ENCODE measurements at places on chromosomes 7 and 10.

DNA sequence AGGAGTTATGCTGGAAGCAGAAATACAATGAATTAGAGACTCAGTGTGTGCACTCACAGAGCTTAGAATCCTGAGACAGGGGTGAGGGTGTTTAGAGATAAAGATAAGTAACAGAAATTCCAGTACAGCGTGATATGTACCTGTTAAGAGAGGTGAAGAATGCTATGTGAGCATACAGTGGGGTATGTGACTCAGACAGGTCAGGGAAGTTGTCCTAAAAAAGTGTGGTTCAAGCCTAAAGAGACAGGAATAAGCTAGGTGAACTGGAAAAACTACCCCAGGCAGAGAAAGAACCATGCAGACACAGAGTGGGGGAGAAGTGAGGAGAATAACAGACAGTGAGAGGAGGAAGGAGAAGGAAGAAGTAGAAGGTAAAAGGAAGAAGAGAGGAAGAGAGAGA, 8.6 kb downstream of the SMIM30 start:
- DNase-seq, result no peak

DNA sequence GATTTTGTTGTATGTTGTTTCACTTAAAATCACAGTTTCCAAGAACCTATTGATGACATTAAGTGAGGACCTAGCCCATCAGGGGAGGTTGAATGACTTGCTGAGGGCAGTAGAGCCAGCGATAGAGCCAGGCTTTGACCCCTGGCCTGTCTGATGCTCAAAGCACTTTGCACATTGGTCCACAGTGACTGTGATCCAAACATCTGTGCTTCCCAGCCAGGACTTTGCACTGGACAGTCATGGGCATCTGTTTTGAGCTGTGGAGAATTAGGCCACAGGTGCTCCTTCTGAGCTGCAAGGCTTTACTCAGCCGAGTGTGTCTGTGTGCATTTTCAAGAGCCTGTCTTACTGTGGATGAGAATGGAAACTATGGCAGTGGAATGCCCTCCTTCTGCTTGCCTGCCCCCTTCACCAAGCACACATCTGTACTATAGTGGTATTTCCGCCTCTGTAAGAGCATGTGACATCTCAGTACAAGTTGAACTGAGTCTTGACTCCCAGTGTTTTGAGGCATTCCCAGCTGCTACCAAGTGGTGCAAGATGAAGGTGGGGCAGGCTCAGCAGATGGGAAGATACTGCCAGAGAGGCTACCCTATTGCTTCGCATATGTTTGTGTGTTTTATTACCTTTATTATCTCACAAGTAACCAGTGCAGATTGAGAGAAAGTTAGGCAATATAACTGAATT, 72.7 kb upstream of the AOAH start:
- DNase-seq, result no peak

- DNase-seq, result peak; percentile 96
These were observed 766 bp upstream of the EIF3B start for GRCh38 chr7:2353936-2354185.

DNA sequence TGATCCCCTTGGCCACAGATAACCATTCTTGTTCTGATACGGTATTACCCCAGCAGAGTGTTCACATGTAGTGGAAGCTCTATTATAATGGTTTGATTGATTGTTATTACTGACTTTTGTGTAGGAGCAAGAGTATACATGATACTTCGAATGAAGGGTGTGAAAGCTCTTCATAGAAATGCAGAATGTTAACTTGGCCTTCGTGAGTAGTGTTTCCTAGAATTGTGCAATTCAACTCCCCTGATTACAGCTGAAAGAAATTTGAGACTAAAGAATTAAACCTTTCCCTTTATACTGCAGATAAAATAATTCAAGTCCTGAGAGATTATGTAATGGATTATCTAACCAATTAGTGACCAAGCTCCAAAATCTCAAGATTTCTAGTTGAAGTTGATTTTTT, 38.2 kb downstream of the MKLN1 start:
- DNase-seq, result no peak

GRCh38 chr10:75099952-75100763, 11.3 kb upstream of the SAMD8 start:
- DNase-seq, result peak; percentile 78

GRCh38 chr7:39199951-39200350, 222.2 kb downstream of the POU6F2 start:
- no peak for DNase-seq

DNA sequence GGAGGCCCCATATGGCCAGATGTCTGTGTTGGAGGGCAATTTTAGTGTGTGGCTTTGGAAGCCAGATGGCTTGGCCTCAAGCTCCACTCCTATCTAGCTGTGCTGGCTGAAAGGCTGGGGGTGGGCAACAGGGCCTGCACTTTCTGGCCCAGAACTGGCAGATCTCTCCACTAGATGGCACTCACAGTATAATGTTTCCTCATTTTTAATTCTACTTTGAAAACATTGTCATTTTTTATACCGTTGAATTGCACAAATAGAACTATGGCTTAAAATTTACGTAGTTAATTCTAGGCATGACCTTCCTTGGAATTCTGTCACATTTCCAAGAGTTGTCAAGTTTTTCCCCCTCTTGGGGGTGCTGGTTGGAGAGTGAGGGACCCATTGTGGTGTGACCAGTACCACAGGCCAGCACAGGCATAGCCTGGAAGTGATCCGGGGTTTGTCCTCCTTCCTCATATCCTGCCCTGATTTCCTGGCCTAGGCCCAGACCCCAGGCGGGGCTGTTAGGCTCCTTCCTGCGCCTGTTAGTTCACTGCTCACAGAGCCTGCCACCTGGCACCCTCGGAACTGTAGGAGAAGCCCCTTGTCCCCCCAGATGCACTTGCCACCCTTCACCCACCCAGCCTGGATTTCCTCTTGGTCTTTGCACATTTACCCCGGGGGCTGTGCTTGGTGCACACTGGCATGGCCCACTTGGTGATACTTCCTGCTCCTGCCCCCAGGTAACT, 52.8 kb downstream of the ARHGAP22 start:
- peak; percentile 72 for DNase-seq

DNA sequence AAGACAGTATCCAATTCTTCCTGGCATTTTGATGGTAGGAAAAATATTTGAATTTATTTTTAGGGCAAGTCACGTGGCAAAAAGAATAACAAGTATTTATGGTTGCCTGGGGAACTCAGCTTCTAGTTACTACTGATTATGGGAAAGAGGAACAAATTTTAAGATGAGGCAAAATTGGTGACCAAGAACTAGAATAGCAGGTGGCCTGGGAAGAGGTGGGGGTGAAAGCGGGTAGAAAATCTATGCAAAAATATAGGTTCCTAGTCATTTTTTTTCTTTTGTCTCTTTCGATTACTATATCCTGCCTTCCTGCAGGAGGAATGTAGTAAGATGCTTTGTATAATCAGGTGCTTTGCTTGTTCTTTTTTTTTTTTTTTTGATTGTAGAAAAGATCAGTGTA, 27.8 kb downstream of the ENTPD1 start:
- DNase-seq, result no peak

DNA sequence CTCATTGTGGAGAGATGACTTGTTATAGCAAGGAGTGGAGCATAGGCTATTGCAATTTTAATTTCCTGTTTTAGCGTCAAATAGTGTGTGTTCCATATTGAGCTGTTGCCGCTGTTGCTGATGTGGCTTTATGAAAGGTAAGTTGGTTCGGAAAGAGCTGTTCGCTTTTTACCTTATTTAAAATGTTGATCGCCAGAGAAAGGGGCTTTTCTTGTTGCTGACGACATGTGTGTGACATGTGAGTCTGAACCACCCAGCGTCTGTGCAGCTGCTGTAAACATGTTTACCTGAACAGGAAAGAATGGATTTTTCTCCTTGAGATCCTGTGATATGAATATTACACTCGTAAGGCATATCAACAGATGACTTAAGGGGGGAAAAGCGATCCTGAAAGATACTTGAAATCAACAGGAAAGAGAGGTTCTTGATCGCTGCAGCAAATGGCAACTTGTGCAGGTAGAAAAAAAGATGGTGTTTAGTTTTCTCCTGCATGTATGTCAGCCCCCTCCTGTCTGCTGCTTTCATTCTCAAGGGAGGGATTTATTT, 2.5 kb downstream of the ZEB1 start:
- no peak for DNase-seq

GRCh38 chr10:15603446-15604011, 116.2 kb downstream of the ITGA8 start:
- no peak for DNase-seq

DNA sequence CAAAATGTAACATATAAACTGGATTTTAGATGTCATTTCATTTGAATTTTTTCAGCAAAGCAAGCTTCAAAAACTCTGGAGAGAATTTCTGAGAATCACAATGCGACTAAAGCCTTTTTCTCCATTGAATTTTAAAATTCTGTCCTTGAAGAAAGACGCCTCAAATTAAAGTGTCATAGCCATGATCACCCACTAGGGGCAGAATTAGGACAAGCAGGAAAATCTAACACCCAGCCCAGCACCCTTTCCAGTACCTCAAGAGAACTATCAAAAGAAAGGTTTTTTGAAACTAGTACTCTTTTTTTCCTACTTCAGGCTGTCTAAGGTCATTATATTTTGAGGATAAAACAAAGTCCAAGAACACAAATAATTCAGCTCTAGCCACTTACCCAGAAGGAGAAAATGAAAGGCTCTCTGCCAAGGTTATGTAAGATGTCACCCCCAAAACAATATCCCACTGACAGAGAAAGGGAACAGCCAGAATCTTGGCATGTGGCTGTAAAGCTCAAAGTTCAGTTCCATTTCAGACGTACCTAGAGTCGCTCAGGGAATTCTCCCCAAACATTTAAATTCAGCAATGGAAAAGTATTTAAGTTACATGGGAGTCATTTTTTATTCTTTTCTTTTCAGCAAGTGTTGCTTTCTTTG, 299.4 kb downstream of the SNX13 start:
- DNase-seq, result peak; percentile 63

DNA sequence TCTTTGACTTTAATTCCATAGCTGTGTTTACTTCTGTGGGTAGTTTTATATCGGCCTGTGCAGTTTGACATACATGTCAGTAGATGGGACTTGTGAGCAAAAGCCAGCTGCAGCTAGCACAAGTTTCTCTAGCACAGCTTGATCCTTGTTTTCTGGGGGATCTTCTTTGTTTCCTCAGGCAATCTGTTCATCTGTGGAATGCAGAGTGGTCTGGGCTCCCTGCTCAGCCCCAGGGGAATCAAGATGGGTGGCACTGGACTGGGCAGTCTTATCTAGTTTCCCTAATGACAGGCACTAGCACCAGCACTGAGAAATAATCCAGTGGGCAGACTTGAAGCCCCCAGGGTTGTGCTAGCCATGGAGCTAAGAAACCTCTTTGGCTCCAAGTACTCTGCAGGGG, 40.8 kb downstream of the CYP2C19 start:
- no peak for DNase-seq

- DNase-seq, result no peak
These were observed 37.3 kb downstream of the TET1 start for GRCh38 chr10:68597407-68597806.

- no peak for DNase-seq
These were observed 33.4 kb upstream of the MYL10 start for GRCh38 chr7:101662447-101662998.

- DNase-seq, result no peak
These were observed 17.1 kb downstream of the FAM241B start for GRCh38 chr10:69647126-69647525.

DNA sequence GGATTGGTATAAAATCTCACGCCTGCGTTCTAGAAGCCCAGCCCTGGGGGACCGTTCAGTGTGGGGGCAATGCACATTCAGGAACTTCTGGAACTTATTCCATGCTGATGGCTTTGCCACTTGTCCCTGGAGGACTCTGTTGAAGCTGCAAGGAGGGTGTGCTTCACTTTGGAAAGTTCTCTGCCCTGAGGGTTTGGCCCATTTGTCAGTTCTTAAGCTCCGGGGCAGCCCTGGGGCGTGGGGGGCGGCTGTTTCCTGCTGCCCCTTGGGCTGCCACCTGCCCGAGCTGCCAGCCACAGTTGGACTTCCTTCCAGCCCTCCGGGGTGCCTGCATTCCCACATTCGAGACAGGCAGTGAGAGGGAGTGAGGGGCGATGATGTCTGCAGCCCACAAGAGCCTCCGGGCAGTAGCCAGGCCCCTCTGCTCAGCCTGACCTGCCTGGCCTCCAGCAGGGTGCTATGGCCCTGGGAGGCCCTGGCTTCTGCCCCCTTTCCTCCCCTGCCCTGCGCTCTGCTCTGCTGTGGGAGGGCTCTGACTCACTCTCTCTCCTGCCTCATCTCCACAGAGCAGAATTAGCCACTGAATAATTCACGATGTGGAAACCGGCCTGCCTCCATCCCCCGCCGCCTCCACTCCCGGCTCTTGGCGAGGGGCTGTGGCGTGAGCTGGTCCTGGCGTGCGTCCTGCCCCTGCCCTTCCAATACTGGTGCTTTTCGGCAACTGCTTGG, 1.9 kb downstream of the TTYH3 start:
- DNase-seq, result peak; percentile 95

DNA sequence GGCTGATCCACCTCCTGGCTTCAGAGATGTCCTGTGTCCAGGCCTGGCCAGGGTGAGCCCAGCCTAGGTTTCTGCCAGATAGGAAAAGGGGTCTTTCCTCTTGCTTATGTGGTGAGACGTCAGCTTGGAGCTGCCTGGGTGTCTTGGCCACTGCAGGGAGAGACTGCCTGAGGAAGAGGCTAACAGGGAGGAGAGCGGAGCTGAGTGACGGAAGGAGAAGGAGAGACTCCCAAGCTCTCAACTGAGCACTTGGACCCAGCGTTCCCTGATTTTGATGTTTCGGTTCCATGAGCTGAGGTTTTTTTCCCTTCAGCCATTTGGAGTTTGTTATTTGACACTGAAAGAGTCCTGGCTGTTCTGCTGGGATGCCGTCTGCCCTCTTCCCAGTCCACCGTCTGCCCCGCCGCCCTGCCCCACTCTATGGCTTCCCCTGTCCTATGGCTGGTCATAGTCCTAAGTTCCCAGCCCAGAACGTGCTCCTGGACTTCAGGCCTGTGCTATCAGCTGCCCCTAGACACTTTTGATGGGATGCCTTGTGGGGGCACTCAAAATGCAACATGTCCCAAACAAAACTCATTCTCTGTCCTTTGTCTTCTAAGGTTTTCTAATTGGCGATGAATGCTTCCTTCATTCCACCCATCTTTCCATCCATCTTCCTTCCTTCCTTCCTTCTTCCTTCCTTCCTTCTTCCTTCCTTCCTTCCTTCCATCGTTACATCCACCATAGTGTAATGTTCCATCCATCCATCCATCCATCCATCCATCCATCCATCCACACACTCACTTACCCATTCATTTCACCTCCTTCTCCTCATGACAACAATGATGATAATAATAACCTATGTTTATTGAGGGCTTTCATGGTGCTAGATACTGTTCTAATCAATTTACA, 20.3 kb upstream of the PCBD1 start:
- DNase-seq, result no peak

DNA sequence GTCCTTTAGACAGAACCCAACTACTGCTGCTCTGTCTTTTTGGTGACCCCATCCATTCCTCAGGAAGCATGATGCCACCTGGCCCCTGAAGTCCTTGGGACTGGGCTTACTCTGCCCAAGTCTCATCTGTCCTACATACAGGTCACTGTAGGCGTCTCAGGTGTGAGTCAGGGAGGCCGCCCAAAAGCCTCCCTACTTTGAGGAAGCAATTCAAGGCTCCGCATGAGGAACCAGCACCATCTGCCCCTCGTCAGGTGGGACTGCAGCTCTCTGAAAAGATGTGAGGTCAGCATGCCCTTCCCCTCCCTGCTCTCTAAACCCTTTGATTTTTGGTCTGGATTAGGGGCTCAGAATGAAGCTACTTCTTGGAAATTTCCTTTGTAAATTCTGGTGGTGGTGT, 354.8 kb downstream of the CXCL12 start:
- peak; percentile 35 for DNase-seq
